ENCODE measurements at places on chromosomes 5 and 9. TPM values are rescaled to one million over a fixed set of nuclear protein-coding genes. Genes with fewer than 3 reads are reported as not detected.

DNA sequence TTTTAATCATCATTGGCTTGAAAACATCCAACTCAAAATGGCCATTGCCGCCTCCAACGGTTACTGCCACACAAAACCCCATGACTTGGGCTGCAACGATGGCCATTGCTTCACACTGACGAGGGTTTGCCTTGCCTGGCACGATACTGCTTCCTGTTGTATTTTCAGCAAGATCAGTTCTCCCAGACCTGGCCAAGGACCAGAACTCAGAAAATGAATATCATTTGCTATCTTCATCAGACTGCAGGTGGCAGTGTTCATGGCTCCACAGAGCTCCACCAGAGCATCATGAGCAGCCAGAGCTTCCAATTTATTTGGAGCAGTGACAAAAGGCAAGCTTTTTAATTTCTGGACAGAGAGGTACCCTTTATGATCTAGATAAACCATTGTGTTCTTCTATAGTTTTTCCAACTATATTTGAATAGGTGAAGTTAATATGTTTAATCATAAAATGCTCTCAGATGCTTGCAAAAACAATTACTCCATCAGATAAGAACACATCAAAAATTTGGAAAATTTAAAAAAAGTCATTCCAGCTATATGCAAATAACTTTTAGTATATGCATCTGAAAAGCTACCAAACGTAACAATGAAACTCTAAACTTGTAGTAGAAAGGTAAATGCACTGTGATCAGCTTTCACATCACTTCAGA lies 10.4 kb downstream of the AMACR start:
- peak; percentile 84 for DNase-seq

DNA sequence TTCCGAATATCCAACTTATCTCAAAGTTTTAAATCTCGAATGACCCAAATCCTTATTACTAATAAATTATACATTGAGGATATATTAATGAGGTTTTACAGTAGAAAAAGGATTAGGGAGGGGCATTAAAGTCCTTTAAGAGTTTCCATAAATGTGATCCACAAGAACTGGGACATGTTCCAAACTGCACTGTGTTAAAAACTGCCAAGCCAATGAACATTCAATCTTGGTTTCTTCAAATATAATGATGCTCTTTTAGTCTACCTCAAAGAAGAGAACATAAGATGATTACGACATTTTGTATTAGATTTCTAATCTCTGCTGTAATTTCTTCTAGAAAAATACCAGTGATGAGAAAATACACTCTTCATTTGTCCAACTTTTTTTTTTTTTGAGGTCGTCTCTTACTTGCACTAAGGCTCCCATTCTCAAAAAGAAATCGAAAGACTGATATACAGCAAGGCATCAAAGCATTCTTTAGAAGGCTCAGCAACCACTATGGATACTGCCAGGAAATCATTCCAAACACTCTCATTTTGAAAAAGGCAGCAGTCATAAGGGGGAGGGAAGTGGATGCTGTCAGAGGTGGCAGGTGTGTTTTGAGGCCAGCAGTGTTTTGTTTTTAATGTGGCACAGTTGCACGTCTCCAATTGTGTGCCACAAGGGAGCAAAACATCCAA lies 1.7 kb downstream of the PTAR1 start:
- no peak for DNase-seq

DNA sequence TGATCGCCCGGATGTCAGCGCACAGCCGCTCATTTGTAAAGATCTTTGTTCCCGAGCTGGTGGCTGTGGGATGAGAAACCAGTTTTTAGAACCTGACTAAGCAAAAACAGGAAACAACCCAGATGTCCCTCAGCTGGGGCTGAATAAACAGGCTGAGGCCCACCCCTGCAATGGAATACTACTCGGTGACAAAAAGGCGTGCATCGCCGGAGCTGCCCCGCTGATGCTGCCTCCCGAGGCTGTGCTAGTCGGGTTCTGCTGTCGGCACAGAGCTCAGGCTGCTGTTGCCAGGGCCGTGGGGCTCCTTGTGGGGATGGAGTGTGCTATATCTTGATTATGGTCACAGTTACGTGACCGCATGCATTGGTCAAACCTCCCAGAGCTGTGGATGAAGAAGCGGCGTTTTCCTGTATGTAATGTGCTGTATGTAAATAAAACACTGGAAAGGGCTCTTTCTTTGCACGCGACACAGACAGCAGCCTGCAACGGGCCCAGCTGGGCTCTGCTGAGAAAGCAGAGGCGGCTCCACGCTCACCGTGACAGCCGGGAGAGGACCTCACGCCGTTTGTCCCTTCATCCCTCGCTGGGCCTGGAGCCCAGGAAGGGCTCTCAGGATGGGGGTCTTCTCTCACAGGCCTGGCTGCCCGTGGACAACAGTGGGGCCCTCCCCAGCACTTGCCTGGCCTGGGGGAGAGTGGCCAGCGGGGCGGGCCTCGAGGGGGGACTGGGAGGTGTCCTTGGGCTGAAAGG lies 51.5 kb upstream of the RNU6ATAC start:
- peak; percentile 54 for DNase-seq

DNA sequence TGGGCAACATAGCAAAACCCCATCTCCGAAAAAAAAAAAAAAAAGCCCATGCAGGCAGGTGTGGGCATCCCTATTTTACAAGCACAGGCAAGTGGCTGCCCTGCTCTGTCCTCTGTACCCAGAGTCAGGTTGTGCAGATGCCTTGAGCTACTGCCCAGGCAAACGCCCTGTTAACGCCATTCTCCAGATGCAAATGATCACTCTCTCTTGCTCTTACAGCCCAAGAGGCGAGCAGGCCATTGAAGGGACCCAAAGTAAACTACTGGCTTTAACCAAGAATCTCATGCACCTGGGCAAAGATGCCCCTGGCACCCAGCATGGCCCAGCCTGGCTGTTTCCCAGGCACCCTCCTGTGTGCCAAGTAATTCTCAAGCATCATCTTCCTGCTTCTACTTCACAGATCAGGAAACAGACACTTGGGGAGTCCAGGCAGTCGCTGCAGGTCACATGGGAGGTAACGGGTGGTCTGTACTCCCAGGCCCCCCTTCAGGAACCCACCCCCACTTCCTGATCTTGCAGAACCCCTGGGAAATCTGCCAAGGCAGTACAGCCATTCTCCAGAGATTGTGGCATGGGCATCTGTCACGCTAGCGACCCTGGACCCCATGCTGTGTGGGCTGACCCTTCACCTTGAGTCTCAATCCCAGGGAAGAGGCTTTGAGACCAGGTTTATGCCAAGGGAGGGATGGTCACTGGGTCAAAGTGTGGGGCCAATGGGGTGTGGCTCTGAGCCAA lies 14.2 kb downstream of the EEIG1 start:
- no peak for DNase-seq

- DNase-seq, result no peak
These were observed 51.1 kb downstream of the FNIP1 start for GRCh38 chr5:131745703-131746102.

- no peak for DNase-seq
These were observed 1231.3 kb upstream of the CDH18 start for GRCh38 chr5:21219251-21219650.

- no peak for DNase-seq
These were observed 94.1 kb downstream of the PTCH1 start for GRCh38 chr9:95422650-95423049.

- no peak for DNase-seq
These were observed 72.2 kb downstream of the ATG10 start for GRCh38 chr5:82044010-82044409.

KYAT1 gene
- 9.6 TPM for total RNA-seq

DNA sequence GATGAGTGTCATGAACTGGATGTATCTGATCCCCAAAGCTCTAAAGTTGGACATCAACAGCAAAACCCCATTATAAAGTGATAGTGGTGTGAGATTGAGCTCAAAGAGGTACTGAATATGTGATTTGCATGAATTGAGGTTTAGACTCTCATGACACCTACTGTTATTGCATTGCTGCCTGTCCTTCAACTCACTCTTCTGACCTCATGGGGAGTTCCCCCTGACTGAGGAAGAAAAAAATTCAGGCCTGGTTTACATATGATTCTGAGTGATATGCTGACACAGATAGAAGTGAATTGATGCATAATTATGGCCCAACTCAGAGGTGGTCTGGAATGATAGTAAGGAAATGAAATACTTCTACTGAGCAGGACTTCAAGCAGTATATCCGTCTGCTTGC lies 76.2 kb upstream of the CHD1 start:
- DNase-seq, result no peak

All from left lobe of liver (tissue), 2 donors.